Stimulated activated CD4-positive, alpha-beta T cell treated with anti-CD3 and anti-CD28 coated beads, Interleukin-2, amount 100 ng/mL, for 4 hours (primary cell): ENCODE measurements at places on chromosomes 13 and 19.

GRCh38 chr13:88434953-88435352 is 763.8 kb downstream of the SLITRK5 start:
- no peak for DNase-seq

DNA sequence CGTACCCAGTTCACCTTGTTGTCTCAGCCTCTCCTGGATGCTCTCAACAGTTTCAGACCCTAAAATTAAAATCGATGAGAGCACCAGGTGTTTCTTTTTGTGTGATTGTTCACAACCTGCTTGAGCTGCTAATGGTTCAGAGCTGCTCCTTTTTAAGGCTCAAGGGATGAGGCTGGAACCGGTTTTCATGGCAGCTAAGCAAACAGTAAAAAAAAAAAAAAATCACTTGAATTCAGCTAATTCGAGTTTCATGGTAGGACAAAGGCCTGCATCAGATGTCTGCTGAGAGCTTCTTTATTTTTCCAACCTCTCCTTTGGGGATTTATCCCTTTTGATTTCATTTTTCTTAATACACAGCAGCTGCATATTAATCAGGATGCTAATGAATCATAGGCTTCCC is 6.5 kb downstream of the SYCE2 start:
- DNase-seq: no peak

GRCh38 chr19:35468637-35469036 is 20.6 kb downstream of the FFAR2 start:
- peak; percentile 44 for DNase-seq

GRCh38 chr19:8129061-8129618 is 20.3 kb downstream of the FBN3 start:
- no peak for DNase-seq

GRCh38 chr13:113374511-113375175 is 10.7 kb upstream of the GRTP1 start:
- no peak for DNase-seq

GRCh38 chr13:109868578-109869311 is 82.4 kb upstream of the IRS2 start:
- no peak for DNase-seq

GRCh38 chr19:53554804-53555203 is 16.9 kb downstream of the ZNF331 start:
- no peak for DNase-seq

GRCh38 chr13:31867709-31868108 is 128.4 kb downstream of the RXFP2 start:
- no peak for DNase-seq

GRCh38 chr13:52779103-52779502 is 39.5 kb upstream of the CNMD start:
- DNase-seq: no peak
